Heart right ventricle (tissue), 16 donors: ENCODE measurements at places on chromosomes 5 and 9. TPM values are rescaled to one million over a fixed set of nuclear protein-coding genes. Genes with fewer than 3 reads are reported as not detected.

The TAF11L5 gene
- not detected for polyA plus RNA-seq

The ITK gene
- polyA plus RNA-seq, result 0.20 TPM

The PCDHB2 gene
- 0.59 TPM for polyA plus RNA-seq

The IL5 gene
- not detected for polyA plus RNA-seq

The CDX1 gene
- 0.13 TPM for polyA plus RNA-seq

The DHX29 gene
- polyA plus RNA-seq, result 7.6 TPM

The MEIKIN gene
- 0.09 TPM for polyA plus RNA-seq

The ZNF484 gene
- polyA plus RNA-seq, result 0.95 TPM
